ENCODE measurements at places on chromosomes 3 and 15.

DNA sequence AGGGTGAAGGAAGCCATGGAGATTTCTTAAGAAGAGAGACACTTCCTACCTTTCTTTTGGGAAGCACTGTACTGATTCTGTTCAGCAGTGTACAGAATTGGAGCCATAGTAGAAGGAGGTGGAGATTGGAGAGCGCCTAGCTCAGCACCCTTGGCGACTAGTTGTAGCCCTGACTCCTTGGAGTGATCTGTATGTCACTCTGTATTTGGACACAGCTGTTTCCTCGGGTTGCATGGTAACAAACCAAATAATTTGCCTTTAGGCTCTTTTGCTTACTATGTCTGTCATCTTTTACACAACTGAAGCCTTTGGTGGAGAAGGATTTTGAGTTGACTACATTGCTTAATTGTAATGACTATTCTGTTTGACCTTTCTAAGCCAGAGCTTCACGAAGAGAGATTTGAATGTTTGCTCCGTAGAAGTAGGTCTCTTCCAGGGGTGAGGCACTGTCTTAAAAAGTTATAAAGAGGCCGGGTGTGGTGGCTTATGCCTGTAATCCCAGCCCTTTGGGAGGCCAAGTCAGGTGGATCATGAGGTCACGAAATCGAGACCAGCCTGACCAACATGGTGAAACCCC is 77.1 kb downstream of the AKAP13 start:
- no peak overlapping the region for H3K27ac ChIP-seq
- H3K27me3 ChIP-seq = no peaks in the 10 kb centered on the region
- no peak for DNase-seq
- H3K4me1 ChIP-seq = peaks cover 22% of the 10 kb centered on the region

DNA sequence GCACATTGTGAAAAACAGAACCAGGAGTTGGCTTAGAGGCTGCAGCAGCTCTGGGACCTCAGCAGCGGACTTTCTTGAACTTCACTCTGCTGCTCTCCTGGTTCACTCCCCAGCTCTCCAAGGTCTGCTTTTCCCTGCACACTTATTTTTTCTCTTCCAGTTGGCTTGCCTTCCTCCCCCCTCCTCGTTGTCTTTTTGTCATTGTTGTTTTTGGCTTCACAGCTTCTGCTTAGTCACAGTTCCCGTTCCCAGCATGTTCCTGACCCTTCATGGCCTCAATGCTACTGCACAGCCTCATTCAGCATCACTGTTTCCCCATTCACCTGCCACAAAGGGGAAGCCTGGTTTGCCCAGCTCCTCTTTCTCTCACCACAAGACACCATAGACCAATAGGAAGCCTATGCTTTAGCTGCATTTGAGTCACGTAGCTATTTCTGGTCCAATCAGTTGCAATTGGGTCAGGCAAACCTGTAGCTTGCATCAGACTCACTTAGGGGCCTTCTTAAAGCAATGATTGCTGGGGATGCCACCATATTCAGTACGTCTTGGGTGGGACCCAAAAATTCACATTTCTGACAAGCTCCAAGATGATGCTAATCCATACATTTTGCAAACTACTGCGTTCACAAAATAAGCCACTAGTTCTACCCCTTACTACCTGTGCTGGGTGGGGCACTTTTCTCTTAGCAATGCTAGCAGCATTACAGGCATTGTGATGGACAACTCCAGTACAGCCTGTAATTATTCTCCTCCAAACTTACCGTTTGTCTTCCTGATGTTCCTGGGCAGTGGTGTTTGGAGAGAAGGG is 7.8 kb upstream of the SUMF1 start:
- no peaks in the 10 kb centered on the region for H3K36me3 ChIP-seq
- peaks cover 11% of the 10 kb centered on the region for H3K27me3 ChIP-seq
- no peak overlapping the region for H3K27ac ChIP-seq
- no peak overlapping the region for H3K4me3 ChIP-seq
- DNase-seq = no peak

- no peaks in the 10 kb centered on the region for H3K36me3 ChIP-seq
- DNase-seq = no peak
- no peak overlapping the region for H3K27ac ChIP-seq
- H3K4me1 ChIP-seq = no peaks in the 10 kb centered on the region
Observed at GRCh38 chr3:117200962-117201361, 491.4 kb downstream of the TUSC7 start.

- no peak for DNase-seq
- H3K4me1 ChIP-seq = no peaks in the 10 kb centered on the region
- no peaks in the 10 kb centered on the region for H3K27me3 ChIP-seq
Observed at GRCh38 chr15:98241032-98241554, 280.6 kb downstream of the ARRDC4 start.

GRCh38 chr15:55799291-55800212 is 56.6 kb upstream of the PRTG start:
- no peaks in the 10 kb centered on the region for H3K4me1 ChIP-seq
- DNase-seq = no peak
- peaks cover 10% of the 10 kb centered on the region for H3K27me3 ChIP-seq
- H3K4me3 ChIP-seq = no peak overlapping the region
- H3K36me3 ChIP-seq = no peaks in the 10 kb centered on the region

- no peaks in the 10 kb centered on the region for H3K27me3 ChIP-seq
- no peaks in the 10 kb centered on the region for H3K4me1 ChIP-seq
- H3K27ac ChIP-seq = no peak overlapping the region
- H3K36me3 ChIP-seq = no peaks in the 10 kb centered on the region
- no peak overlapping the region for H3K4me3 ChIP-seq
- no peak for DNase-seq
Observed at GRCh38 chr3:81465510-81466200, 295.8 kb downstream of the GBE1 start.

- peaks cover 6% of the 10 kb centered on the region for H3K27me3 ChIP-seq
- H3K4me3 ChIP-seq = no peak overlapping the region
- no peaks in the 10 kb centered on the region for H3K4me1 ChIP-seq
- no peak for DNase-seq
- no peaks in the 10 kb centered on the region for H3K36me3 ChIP-seq
- H3K27ac ChIP-seq = no peak overlapping the region
Observed at GRCh38 chr15:95259965-95260364, 1028.6 kb downstream of the MCTP2 start.

- no peak for DNase-seq
- no peaks in the 10 kb centered on the region for H3K4me1 ChIP-seq
- no peak overlapping the region for H3K4me3 ChIP-seq
- no peak overlapping the region for H3K27ac ChIP-seq
Observed at GRCh38 chr3:151946606-151947005, 73.2 kb downstream of the SUCNR1 start.

- no peak for DNase-seq
- no peaks in the 10 kb centered on the region for H3K4me1 ChIP-seq
- H3K27ac ChIP-seq = no peak overlapping the region
Observed at GRCh38 chr15:49982584-49982983, 136.4 kb downstream of the ATP8B4 start.

DNA sequence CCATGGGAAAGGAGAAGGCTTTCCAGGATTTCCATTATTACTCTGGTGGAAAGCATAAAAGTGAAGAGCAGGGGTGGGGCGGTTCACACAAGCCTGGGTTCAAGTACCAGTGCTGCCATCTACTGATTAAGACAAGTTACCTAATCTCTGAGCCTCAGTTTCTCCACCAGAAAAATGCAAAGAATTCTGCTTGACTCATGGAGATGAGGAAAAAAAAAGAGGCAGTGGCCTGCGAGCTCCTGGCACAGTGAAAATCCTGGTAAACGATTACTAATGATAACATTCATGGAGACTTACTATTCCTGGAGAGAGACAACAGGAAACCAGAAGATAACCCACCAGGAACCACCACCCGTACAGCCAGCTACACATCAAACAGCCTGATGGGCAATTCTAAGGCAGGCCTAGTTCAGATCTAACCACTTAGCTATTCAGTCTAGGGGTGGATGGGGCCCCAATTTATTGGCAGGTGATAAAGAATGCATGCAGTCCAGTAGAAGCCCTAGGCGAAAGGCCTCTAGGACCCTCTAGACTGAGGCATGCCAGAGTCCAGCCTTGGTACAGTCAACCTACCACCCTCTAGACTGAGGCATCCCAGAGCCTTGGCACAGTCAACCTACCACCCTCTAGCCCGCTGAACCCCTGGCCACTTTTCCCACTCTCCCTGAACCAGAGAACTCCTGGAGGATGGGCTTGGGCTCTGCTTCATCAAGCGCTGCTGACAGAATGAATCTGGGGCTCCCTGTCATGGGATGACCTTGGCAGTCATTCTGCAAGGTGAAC is 2.5 kb downstream of the AMOTL2 start:
- peaks cover 18% of the 10 kb centered on the region for H3K4me1 ChIP-seq
- peaks cover 29% of the 10 kb centered on the region for H3K27me3 ChIP-seq
- no peak for DNase-seq
- H3K4me3 ChIP-seq = no peak overlapping the region
- no peak overlapping the region for H3K27ac ChIP-seq

- no peak overlapping the region for H3K27ac ChIP-seq
- no peaks in the 10 kb centered on the region for H3K27me3 ChIP-seq
- DNase-seq = no peak
- no peak overlapping the region for H3K4me3 ChIP-seq
Observed at GRCh38 chr3:177300039-177300833, 103.0 kb upstream of the TBL1XR1 start.
